ENCODE measurements at places on chromosomes 4 and X. TPM values are rescaled to one million over a fixed set of nuclear protein-coding genes. Genes with fewer than 3 reads are reported as not detected.

GDPD2 gene
- total RNA-seq = under 0.01 TPM

CSAG1 gene
- not detected for total RNA-seq

PRSS12 gene
- total RNA-seq = 14.6 TPM

CXorf51B gene
- total RNA-seq = not detected

OSTC gene
- 452 TPM for total RNA-seq

TRIM61 gene
- 1.5 TPM for total RNA-seq

CENPVL1 gene
- total RNA-seq = not detected

SASH3 gene
- total RNA-seq = not detected

FAM9C gene
- not detected for total RNA-seq

GASK1B gene
- 81.7 TPM for total RNA-seq

RLIM gene
- 66.3 TPM for total RNA-seq

SPANXD gene
- total RNA-seq = not detected

HTN1 gene
- not detected for total RNA-seq

TMEM156 gene
- total RNA-seq = under 0.01 TPM

GAGE1 gene
- total RNA-seq = not detected

UNC5C gene
- total RNA-seq = 4.8 TPM

SYN1 gene
- 0.28 TPM for total RNA-seq

SH3D19 gene
- 19.2 TPM for total RNA-seq

HS6ST2 gene
- total RNA-seq = not detected

Measured in regular cardiac myocyte (primary cell).